ENCODE measurements at places on chromosomes 1 and 21.

- DNase-seq = no peak
These were observed 49.3 kb downstream of the SMYD2 start for GRCh38 chr1:214330222-214330621.

GRCh38 chr1:13683206-13683605, 16.8 kb upstream of the PRDM2 start:
- DNase-seq = no peak

- peak; percentile 62 for DNase-seq
These were observed 265.3 kb downstream of the SPATA17 start for GRCh38 chr1:217896490-217896889.

- DNase-seq = no peak
These were observed 103.1 kb upstream of the CACHD1 start for GRCh38 chr1:64366821-64367220.

DNA sequence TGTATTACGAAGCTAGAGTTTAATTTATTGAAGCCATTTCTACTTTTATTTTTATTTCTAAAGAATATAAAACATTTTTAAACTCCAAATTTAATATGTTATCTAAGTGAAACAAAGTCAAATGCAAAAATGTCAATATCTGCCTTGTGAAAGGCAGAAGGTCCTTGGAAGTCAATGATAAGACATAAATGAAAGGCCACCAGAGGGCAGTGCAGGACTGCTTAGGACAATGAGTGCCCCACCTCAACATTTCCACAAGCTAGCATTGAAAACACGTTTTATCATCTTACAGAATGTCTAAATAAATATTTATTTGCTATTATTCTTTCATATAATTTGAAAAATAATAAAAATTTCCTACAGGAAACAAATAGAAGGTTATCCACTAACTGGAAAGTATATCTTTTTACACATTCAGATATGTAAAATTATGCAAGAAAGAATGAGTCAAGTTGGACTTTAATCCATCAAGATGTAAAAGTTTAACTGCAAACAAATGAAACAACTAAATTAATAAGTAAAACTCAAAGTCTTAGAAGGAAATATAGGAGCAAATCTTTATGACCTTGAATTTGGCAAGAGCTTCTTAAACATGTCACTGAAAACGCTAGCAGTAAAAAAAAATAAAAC, 140.1 kb upstream of the FMN2 start:
- peak; percentile 51 for DNase-seq

Data from stromal cell of bone marrow (primary cell).